ENCODE measurements at places on chromosomes 13 and 19. TPM values are rescaled to one million over a fixed set of nuclear protein-coding genes. Genes with fewer than 3 reads are reported as not detected.

IFI30 gene
- polyA plus RNA-seq = 12.2 TPM

MRPL54 gene
- polyA plus RNA-seq = 25.2 TPM

HSPB6 gene
- 111 TPM for polyA plus RNA-seq

GPR18 gene
- polyA plus RNA-seq = 0.11 TPM

KDELR1 gene
- polyA plus RNA-seq = 255 TPM

MAST1 gene
- polyA plus RNA-seq = 1.3 TPM

LILRA5 gene
- 0.76 TPM for polyA plus RNA-seq

MZT1 gene
- 30.1 TPM for polyA plus RNA-seq

ZNF728 gene
- 0.22 TPM for polyA plus RNA-seq

ASPDH gene
- polyA plus RNA-seq = 1.3 TPM

EBI3 gene
- 0.72 TPM for polyA plus RNA-seq

TMIGD2 gene
- polyA plus RNA-seq = 0.56 TPM

DPY19L3 gene
- polyA plus RNA-seq = 68.6 TPM

KLK12 gene
- polyA plus RNA-seq = not detected

IZUMO2 gene
- 0.27 TPM for polyA plus RNA-seq

MATK gene
- polyA plus RNA-seq = 1.5 TPM

KLK7 gene
- polyA plus RNA-seq = 23.3 TPM

LGI4 gene
- polyA plus RNA-seq = 3.6 TPM

ADAMTSL5 gene
- 2.5 TPM for polyA plus RNA-seq

DNA sequence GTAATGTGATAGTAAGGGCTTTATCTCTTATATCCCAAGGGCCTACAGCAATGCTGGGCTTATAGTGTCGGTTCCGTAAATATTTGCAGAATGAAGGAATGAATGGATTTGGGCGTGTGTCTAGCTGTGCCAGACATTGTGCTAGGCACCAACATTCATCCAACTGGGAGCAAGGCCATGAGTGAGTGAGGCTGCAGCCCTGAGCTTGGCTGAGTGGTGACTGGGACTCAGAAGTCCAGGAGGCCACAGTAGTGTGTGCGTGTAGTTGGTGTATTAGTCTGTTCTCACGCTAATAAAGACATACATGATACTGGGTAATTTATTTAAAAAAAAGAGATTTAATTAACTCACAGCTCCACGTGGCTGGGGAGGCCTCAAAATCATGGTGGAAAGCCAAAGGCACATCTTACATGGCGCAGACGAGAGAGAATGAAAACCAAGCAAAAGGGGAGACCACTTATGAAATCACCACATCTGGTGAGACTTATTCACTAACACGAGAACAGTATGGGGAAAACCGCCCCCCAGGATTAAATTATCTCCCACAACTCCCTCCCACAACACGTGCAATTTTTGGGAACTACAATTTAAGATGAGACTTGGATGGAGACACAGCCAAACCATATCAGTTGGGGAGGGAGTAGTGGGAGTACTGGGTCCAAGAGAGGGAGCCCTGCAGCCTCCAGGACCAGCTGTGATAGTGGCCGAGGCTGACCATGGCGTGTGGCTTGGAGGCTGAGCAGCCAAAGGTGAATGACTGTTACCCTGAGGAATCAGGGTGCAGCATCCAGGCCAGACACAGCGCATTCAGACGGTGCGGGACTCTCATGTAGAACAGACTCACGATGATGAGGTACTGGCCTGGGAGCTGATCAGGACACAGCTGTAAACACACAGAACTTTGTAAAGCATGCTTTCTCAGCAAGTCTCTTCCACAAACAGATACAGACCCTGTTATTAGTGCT is 104.6 kb downstream of the TEX26 start:
- no peak for DNase-seq

GRCh38 chr19:31597616-31598015 is 248.4 kb upstream of the TSHZ3 start:
- DNase-seq = no peak

- DNase-seq = no peak
Measured at GRCh38 chr13:43074824-43075510, 51.6 kb downstream of the DNAJC15 start.

- no peak for DNase-seq
Measured at GRCh38 chr13:96431044-96431581, 341.2 kb downstream of the HS6ST3 start.

- DNase-seq = no peak
Measured at GRCh38 chr19:14916848-14917247, 24.4 kb upstream of the OR7C2 start.

GRCh38 chr19:1853295-1854038 is 5.2 kb upstream of the REXO1 start:
- DNase-seq = no peak

DNA sequence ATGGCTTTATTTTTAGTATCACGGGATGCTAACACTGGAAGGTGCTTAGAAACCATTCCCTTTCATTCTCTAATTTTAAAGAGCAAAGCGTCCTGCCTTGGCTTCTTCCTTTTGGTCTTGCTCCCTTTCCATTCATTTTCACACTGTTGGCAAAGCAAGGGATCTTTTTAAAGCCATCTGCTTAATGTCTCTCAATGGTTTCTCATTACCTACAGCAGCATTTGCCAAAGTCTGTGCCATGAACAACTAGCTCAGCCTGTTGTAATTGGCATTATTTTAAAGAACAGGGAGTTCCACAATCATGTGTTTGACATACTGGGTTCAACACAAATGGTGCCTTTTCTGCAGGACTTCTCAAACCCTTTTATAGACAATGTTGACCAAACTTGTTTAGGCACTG is 444.3 kb downstream of the GPC6 start:
- DNase-seq = no peak

DNA sequence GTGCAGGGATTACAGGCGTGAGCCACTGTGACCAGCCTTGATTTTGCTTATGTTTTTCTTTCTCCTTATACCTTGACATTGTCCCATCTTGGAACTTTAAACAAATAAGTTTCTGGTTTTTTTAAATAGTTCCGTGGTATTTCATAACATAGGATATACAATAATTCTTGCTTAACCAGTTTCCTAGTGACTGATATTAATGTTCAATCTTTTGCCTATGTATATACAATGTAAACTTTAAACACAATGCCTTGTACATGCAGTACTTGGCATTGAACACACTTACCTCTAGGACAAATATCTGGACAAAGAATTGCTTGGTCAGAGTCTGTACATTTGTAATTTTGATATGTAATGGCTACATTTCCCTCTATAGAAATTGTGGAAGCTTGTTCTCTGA is 24.4 kb upstream of the SPACA4 start:
- no peak for DNase-seq

GRCh38 chr13:60837806-60838205 is 440.8 kb downstream of the TDRD3 start:
- DNase-seq = no peak

GRCh38 chr13:58865286-58865685 is 1233.7 kb downstream of the PCDH17 start:
- no peak for DNase-seq

GRCh38 chr13:91123456-91124127 is 223.9 kb upstream of the MIR17HG start:
- DNase-seq = no peak

GRCh38 chr19:10761443-10762250 is 43.8 kb downstream of the DNM2 start:
- no peak for DNase-seq

GRCh38 chr19:19459707-19460251 is 54.3 kb downstream of the GATAD2A start:
- no peak for DNase-seq

DNA sequence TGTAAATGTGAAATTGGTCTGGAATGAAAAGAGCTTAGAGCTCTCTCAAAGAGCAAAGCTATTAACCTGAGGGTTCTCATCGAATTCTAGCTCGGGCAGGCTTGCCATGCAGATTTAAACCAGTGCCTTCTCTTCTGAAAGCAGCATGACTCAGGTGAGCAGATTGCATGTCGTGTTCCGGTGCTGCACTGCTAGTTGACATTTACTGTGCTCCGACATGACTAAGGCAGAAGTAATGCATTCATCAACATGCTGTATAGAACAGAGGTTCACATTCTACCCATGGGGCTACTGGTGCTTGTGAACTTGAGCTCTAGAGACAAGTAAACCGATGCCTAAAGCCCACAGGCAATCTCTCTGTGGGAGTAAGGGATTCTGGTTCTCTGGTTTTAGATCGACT is 947.7 kb downstream of the EFNB2 start:
- no peak for DNase-seq

- DNase-seq = no peak
Measured at GRCh38 chr13:46861959-46862358, 34.9 kb downstream of the HTR2A start.

GRCh38 chr19:4851551-4852290 is 15.7 kb downstream of the PLIN3 start:
- DNase-seq = peak; percentile 63

GRCh38 chr13:29905845-29906244 is 55.4 kb upstream of the UBL3 start:
- DNase-seq = no peak

GRCh38 chr19:49680421-49681351 is 3.6 kb downstream of the PRMT1 start:
- peak; percentile 87 for DNase-seq

DNA sequence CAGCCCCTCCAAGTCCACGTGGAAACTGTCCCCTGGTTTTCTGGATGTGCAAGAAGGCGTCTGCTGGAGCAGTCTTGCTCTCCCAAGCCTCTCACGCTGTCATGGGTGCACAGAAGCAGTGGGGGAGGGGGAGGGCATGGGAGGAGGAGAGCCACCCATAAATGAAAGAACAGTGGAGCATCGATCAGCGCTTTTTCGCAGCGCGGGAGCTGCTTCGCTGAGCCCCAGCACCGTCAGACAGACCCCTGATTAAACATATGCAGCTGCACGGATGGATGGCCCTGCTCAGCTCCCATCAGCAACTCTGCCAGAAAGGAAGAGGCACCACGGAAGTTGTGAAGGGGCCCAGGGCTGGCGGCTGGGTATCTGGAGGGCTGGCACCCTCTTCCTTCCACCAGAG is 264.9 kb downstream of the UQCRFS1 start:
- DNase-seq = no peak

DNA sequence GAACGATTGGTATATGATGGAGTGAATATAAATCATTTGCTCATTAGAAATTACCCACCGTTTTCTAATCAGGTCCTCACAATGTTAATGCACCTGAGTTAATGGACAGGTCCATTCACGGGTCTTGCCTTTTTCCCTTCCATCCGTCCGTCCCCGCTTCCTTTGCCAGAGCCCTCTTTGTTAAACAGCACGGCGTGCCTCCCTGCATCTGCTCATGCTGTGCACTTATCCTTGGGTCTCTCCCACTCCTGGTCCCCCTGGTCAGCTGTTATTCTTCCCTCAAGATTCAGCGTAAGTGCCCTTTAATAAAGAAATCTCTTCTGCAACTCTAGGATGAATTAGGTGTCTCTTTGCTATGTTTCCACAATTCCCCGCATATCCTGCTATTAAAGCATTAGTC is 324.5 kb downstream of the DNAJC15 start:
- no peak for DNase-seq

- DNase-seq = no peak
Measured at GRCh38 chr13:48731957-48732569, 78.3 kb downstream of the CYSLTR2 start.

- no peak for DNase-seq
Measured at GRCh38 chr19:3178973-3179738, 587 bp downstream of the S1PR4 start.

- DNase-seq = no peak
Measured at GRCh38 chr19:44955505-44956439, 592 bp downstream of the CLPTM1 start.

DNA sequence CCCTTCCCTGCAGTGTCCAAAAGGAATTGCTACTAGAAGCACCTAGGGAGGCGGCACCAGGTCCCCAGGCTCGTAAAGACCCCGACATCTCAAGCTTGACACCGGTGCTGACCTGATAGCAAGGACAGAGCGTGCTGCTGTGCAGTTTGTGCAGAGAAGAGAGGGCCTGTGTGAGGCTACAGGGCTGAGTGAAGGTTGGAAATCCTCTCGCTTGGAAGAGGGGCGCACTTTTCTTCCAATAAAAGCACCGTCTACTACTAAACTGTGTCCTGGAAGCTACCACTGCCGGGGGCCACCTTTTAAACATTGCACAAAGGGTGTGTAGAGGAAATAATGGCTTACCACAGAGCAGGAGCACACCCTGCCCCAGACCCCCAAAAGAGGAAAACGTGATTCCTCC is 11.0 kb downstream of the TMEM272 start:
- no peak for DNase-seq

GRCh38 chr19:2650515-2650914 is 52.0 kb downstream of the GNG7 start:
- DNase-seq = no peak

DNA sequence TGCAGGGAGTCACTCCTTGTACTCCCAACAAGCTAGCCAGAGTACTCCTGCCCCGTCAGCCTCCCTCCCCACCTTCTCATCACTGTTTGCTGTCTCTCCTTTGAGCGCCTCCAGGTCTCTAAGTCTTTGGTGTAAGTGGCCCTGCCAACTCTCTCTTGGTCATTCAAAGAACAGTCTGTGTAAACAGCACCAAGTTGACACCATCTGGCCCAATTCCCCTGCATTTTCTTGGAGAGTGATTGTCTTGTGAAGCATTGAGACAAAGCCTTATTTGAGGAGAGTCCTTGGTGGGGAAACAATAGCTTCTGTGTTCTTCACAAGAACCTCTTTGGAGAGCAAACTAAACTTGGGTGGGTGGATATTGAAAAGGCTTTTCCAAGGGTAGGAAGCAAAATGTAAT is 114.6 kb upstream of the RNF113B start:
- DNase-seq = no peak

- DNase-seq = no peak
Measured at GRCh38 chr13:109744512-109745051, 41.8 kb downstream of the IRS2 start.
